Effector CD4-positive, alpha-beta T cell (primary cell): ENCODE measurements at places on chromosomes 6 and 20.

DNA sequence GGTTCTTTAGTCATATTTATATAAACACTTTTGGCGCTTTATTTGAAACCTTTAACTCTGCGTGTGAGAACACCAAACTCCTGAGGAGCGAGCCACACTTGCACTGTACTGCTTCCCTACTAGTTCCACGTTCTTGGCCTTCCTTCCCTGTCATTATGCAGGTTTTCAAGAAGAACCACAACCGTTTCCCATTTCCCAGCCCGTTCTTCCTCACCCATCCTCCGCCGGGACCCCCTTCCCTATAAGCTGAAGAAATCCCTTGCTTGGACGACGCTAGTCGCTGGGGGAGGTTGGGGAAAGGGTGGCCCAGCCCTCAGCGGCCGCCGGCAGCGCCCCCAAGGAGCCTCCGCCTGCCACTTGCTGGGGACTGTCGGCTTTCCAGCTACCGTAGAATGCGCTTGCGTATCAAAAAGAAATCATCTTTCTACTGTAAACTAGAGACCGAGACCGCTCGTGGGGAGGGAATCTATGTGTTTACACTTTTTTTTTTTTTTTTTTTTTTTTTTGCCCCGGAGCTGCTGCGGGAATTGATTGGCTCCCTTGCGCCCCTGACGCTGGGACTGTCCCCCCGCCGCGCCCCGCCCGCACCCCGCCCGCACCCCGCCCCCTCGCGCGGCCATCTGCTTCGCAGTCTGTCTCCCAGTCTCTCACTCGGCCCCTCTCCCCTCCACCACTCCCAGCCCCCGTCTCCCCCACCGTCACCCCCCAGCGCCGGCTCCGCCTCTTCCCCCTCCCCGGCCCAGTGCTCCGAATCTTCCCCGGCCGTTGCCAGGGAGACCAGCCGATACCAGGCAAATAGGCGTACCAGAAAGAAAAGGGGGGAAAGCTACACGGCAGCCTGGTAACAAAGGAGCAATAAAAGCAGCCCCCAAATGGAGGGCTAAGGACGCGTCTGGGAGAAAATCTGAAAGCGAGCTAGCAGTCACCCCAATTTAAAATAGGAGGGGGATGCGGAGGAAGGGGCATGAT is 2.3 kb upstream of the MARCKS start:
- no peak for DNase-seq

GRCh38 chr6:84074988-84075781 is 41.6 kb downstream of the MRAP2 start:
- no peak for DNase-seq

- no peak for DNase-seq
Observed at GRCh38 chr20:46342451-46343347, 34.4 kb upstream of the CDH22 start.

- DNase-seq = no peak
Observed at GRCh38 chr6:169240591-169241390, 12.9 kb downstream of the THBS2 start.

DNA sequence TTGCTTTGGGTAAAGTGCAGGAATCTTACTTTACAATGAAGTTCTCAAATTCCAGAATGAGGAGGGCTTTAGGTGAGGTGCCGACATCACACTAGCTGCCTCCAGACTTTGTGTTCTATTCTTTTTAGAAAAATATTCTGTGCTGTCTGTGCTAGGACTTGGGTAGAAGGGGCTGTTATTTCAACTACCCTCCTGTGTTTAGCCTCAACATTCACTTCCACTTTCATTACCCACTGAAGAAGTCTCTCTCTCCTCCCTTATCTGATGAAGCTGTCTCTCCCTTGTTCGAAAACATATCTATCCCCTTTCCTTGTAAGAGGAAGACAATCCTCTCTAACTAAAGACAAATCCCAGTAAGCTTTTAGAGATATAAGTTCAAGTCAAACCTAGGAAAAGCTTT is 25.0 kb upstream of the BRPF3 start:
- DNase-seq = no peak

DNA sequence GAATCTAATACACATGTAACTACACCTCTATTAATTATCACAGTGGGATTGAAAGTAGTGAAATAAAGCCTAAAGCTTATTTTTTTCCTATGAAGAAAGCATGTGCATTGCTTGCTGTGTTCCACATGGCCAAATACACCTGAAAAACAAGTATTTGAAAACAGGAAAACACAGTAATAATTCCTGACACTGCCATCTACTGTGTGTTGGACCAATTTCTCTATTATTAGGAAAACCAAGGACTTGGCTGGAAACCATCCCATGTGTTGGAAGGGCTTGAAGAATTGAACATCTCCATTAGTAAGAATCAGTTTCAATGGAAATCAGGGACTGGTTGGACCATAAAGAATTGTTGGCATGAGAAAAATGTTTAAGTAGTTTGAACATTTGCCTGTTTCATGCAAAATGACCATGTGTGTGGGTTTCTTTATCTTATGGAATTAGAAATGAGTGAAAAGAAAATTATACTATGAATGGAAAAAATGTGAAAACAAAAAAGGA is 124.1 kb downstream of the PHF3 start:
- DNase-seq = no peak

DNA sequence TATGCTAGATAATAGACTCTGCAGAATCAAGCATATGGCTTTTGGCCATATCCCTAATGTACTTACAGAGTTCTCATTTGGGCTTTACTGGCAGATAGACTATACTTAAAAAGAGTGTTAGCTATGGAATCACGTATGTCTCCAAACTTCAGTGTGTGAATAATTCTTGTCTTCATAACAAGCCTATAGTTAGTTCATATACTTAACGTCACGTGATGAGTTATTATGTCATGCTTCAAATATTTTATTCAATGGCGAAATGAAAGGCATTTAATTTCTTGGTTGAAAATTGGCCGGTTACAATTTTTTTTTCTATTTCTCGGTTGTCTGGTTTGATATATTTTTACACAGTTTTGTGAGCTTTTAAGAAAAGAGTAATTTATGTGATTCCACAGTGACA is 62.7 kb downstream of the MEI4 start:
- no peak for DNase-seq

- no peak for DNase-seq
Observed at GRCh38 chr6:20711518-20711917, 177.3 kb downstream of the CDKAL1 start.

DNA sequence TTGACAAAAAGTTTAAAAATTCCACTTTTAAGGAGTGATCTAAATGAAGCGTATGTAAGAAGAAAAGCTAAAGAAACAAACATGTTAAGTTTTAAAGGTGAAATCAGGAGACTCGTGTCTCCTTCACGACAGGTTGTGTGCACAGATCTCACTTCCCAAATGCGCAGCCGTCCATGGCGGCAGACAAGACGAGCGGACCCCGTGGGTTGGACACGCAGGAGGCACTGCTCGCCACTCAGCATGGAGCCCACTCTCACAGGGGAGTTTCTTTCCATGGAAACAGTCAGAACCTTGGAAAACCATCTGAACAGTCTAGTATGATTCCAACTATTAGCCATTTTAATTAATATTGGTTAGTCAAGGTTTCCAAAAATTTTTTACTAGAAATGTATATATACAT is 48.9 kb downstream of the WDR27 start:
- DNase-seq = no peak

DNA sequence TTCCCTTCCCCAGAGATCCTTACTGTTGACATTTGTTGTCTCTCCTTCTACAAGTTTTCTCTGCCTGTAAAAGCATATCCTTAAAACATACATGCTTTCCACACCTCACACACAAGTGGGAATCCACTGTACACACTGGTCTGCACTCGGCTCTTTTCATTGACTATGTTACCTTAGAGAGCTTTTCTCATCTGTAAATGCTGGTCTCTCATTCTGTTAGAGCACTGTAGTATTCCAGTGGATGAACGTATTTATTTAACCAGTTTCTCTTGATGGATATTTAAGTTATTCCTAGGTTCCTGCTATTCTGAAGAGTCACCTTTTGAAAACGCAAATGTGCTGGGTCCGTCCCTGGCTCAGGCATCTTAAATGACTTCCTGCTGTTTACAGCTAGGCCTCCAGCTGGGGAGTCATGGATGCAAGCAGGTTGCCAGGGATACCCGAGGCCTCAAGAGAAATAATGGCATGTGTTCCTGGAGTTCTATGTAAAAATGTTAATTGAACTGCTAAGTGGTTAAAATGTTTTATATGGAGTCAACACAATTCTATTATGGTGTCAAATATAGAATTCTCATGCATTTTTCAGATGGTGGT is 61.1 kb upstream of the TGM3 start:
- no peak for DNase-seq

GRCh38 chr6:167136376-167136775 is 13.5 kb downstream of the CCR6 start:
- DNase-seq = no peak

DNA sequence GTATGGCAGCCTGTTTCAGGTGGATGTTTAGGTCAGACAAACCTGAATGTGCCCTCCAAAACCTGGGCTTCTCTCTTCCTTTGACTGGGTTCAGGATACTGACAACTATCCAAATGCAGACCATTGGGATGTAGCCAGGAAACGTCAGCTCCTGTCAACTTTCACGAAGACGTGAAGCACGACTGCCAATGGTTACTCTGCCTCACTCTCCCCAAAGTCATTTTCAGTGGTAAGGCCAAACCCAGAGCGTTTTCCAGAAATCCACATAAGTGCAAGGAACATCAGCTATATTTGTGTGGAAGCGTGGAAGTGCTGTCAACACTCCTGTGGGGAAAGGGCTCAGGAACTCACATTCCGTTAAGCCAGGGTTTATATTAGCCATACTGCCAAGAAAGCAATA is 20.1 kb upstream of the RCAN2 start:
- no peak for DNase-seq

DNA sequence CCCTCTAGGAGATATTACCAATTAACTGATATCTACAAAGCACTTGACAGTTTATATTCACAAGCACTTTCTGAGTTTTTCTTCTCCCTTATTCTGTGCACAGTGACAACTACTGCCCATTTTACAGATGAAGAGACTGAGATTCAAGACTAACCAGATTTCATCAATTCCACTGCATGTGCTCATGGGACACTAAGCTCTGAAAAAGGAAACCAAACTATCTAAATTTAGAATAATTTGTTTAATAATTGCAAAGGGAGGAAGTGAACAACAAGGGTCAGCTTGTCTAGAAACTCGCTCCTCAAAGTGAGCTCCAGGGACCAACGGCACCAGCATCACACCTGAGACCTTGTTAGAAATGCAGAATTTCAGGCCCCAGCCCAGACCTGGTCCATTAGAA is 50.8 kb upstream of the MYLIP start:
- DNase-seq = no peak

DNA sequence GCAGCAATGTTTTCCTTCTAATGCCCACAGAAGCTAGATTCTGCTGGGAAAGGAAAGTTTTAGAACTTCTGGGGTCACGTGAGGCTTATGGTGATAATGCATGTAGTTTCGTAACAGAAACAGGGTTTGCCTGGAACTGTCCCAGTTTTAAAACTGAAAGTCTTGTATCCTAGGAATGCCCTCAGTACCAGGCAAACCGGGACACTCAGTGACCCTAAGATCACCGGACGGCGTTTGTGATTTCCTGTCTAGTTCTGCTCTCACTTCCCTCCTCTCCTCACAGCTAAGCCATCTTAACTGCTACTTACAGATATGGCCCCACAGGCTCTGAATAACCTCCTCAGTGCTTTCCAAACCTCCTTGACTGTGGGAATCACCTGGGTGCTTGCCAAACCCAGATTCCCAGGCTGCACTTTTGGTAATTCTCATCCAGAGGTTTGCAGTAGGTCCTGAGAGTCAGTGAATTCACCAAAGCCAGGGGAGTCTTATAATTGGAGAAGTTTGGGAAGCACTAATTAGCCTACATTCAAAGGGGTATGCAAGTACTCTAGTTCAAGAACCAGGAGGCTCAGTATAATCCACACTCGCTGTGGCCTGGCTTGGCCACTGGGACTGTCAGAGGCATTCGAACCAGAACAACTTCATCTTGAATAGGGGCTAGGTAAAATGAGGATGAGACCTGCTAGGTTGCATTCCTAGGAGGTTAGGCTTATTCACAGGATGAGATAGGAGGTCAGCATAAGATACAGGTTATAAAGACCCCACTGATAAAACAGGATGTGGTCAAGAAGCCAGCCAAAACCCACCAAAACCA is 231.6 kb upstream of the MYLIP start:
- no peak for DNase-seq

GRCh38 chr20:1203630-1204029 is 376 bp downstream of the C20orf202 start:
- no peak for DNase-seq
